ENCODE measurements at places on chromosomes 16 and 17. TPM values are rescaled to one million over a fixed set of nuclear protein-coding genes. Genes with fewer than 3 reads are reported as not detected.

Gene STH
- total RNA-seq, result not detected

Gene CASKIN2
- 38.4 TPM for total RNA-seq

Gene CCL8
- total RNA-seq, result not detected

Gene CIITA
- total RNA-seq, result 0.25 TPM

Gene HEATR9
- not detected for total RNA-seq

Gene CD68
- total RNA-seq, result 7.0 TPM

Gene GRIN2C
- total RNA-seq, result 2.2 TPM

DNA sequence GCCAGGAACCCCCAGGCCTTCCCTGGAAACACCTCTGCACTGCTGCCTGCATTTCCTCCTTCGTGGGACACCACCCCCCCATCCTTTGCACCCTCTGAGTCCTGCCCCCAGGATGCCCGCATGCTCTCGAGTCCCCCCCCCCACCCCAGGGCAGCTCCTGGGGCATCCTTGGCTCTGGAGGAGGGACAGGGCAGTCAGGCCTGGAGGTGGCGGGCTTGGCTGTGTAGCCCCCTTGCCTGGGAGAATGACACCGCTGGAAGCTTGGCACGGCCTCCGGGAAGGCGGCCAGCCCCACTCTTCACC is 98.9 kb upstream of the GSE1 start:
- no peak for DNase-seq
- H3K27me3 ChIP-seq, result no peaks in the 10 kb centered on the region
- H3K27ac ChIP-seq, result peak overlapping the region; percentile 81
- peak overlapping the region; percentile 50 for H3K4me3 ChIP-seq
- no peaks in the 10 kb centered on the region for H3K36me3 ChIP-seq

DNA sequence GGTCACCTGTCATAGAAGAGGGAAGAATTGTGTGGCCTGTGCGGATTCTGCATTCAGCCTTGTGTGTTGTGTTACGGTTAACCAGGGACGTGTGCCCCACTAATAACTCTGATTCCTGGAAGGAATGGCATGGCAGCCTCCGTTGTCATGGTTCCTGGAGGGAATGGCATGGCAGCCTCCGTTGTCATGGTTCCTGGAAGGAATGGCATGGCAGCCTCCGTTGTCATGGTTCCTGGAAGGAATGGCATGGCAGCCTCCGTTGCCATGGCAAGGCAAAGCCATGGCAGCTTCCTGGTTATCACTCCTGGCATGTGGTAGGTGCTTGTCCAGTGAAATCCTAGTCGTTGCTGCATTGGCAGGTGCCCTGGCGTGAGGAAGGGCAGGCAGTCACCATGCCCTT is 8.9 kb downstream of the SPG7 start:
- no peaks in the 10 kb centered on the region for H3K4me1 ChIP-seq
- H3K27ac ChIP-seq, result no peak overlapping the region
- peaks cover 73% of the 10 kb centered on the region for H3K36me3 ChIP-seq
- no peak for DNase-seq
- H3K27me3 ChIP-seq, result no peaks in the 10 kb centered on the region

GRCh38 chr16:74740795-74741304 is 33.8 kb downstream of the FA2H start:
- H3K4me1 ChIP-seq, result peaks cover 58% of the 10 kb centered on the region
- H3K27ac ChIP-seq, result peak overlapping the region; percentile 67
- H3K36me3 ChIP-seq, result no peaks in the 10 kb centered on the region
- peak overlapping the region; percentile 30 for H3K4me3 ChIP-seq
- H3K27me3 ChIP-seq, result no peaks in the 10 kb centered on the region
- peak; percentile 75 for DNase-seq

- no peak overlapping the region for H3K27ac ChIP-seq
- no peak for DNase-seq
- no peaks in the 10 kb centered on the region for H3K4me1 ChIP-seq
- H3K36me3 ChIP-seq, result no peaks in the 10 kb centered on the region
- H3K4me3 ChIP-seq, result no peak overlapping the region
Measured at GRCh38 chr17:15321556-15322251, 19.7 kb downstream of the TEKT3 start.

DNA sequence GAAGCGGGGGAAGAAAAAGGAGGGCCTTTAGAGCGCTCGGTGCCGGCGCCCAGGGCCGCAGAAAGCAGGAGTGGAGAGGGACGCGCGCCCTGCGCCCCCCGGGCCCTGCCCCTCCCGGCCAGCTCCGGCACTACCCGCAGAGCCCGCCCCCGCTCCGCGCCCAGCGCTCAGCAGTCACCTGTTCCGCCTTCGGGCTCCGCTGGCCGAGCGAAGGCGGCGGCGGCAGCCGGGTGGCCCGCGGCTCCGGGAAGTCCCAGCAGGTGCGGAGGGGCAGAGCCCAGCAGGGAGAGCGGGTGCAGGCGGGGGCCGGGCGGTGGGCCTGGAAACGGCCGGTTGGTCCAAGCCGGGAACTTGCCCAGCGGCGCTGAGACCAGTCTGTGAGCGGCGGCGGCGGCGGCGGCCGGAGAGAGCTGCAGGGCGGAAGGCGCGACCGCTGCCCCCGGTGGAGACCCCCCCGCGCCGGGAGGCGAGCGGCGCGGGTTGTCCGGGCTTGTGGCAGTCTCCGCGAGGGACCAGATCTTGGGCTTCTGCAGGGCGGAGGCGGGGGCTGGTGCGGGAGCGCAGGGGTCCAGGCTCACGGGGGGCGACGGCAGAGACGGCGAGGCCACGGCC is 2.2 kb downstream of the IRX3 start:
- no peak for DNase-seq
- no peaks in the 10 kb centered on the region for H3K27me3 ChIP-seq
- H3K4me3 ChIP-seq, result no peak overlapping the region
- H3K36me3 ChIP-seq, result no peaks in the 10 kb centered on the region
- H3K27ac ChIP-seq, result no peak overlapping the region
- H3K4me1 ChIP-seq, result peaks cover 7% of the 10 kb centered on the region

DNA sequence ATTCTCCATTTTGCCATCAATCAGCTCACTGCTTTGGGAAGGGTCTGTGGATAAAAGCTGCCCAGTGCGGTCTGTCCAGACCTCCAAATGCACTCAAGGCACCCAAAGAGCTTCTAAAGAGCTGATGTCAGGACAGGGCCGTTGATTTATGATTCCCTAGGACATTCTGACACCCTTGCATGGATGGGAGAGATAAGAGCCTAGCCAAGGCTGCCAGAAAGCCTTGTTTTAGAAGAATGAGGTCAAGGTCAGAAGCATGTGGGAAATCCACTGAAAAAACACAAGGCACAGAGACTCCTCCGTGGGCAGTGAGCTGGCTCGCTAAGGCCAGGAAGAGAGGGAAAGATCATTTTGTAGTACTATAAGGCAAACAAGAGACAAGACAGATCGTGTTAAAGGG is 214.0 kb downstream of the CDH11 start:
- no peaks in the 10 kb centered on the region for H3K4me1 ChIP-seq
- no peak overlapping the region for H3K4me3 ChIP-seq
- H3K36me3 ChIP-seq, result no peaks in the 10 kb centered on the region
- H3K27me3 ChIP-seq, result no peaks in the 10 kb centered on the region

DNA sequence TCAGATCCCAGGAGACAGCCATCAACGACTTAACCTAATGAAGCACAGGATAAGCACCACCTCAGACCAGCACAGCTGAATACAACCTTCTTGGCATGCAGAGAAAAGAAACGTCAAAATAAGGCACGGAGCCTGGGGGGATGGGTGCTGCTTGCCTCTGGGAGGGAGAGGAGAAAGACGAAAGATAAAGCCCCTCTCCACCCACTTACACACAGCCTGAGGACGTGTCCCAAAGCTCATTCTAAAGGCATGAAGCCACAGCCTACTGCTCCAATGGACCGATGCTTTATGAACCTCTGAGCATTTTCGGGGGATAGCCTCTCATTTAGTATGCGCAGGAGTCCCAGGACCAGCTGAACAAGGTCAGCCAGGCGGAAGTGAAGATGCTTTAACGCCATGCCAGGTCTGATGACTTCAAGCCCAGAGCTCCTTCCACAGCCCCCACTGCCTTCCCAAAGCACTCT is 31.1 kb downstream of the ST3GAL2 start:
- no peak for DNase-seq
- H3K4me3 ChIP-seq, result no peak overlapping the region
- H3K27me3 ChIP-seq, result no peaks in the 10 kb centered on the region
- H3K36me3 ChIP-seq, result no peaks in the 10 kb centered on the region

- DNase-seq, result no peak
- H3K4me3 ChIP-seq, result no peak overlapping the region
- H3K4me1 ChIP-seq, result peaks cover 8% of the 10 kb centered on the region
- H3K27me3 ChIP-seq, result no peaks in the 10 kb centered on the region
- no peaks in the 10 kb centered on the region for H3K36me3 ChIP-seq
Measured at GRCh38 chr17:79979816-79980215, 55.9 kb downstream of the TBC1D16 start.

GRCh38 chr17:35898283-35899070 is 18.3 kb upstream of the CCL5 start:
- H3K27ac ChIP-seq, result no peak overlapping the region
- no peaks in the 10 kb centered on the region for H3K4me1 ChIP-seq
- no peak overlapping the region for H3K4me3 ChIP-seq
- no peaks in the 10 kb centered on the region for H3K27me3 ChIP-seq

DNA sequence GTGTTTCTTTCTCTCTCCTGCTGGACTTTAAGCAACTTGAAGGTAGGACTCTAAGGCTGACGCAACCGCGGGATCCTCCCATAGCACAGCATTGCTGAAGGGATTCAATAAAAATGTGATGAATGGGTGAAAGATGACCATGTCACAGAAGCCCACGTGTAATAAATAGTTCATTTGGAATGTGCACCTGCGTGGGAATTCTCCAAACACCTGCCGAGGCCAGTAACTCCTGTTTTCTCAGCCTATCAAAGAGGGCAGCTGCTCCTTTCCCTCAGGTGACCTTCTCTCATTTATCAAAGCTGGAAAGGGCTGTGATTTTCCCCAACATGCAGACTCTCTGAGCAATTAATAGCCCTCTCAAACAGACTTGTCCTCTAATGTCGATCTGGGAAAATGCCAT is 235.7 kb downstream of the STX8 start:
- no peak overlapping the region for H3K4me3 ChIP-seq
- no peaks in the 10 kb centered on the region for H3K27me3 ChIP-seq
- no peaks in the 10 kb centered on the region for H3K36me3 ChIP-seq
- DNase-seq, result no peak
- H3K27ac ChIP-seq, result no peak overlapping the region
- H3K4me1 ChIP-seq, result peaks cover 2% of the 10 kb centered on the region

GRCh38 chr16:81283044-81283443 is 31.7 kb upstream of the GAN start:
- H3K36me3 ChIP-seq, result no peaks in the 10 kb centered on the region
- no peak for DNase-seq
- H3K27me3 ChIP-seq, result no peaks in the 10 kb centered on the region
- H3K4me3 ChIP-seq, result no peak overlapping the region
- H3K27ac ChIP-seq, result no peak overlapping the region

DNA sequence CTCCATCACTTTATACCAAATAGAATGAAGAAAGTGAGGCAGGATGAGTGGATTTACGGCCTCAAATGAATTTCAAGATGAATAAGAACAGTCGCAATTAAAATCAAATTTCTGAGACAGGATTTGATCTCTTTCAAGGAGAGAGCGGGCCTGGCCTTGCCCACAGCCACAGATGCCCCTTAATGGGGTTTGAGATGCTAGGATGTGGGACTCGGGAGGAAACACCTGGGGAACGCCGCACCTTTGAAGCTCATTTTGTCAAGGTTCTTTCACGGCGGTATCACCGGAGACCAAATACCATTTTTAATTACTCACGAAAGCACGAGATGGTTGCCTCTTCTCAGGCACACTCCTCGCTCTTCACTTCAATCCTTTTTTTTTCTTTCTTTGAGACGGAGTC is 178.1 kb upstream of the SDK2 start:
- peaks cover 6% of the 10 kb centered on the region for H3K4me1 ChIP-seq
- H3K4me3 ChIP-seq, result no peak overlapping the region
- no peak overlapping the region for H3K27ac ChIP-seq
- peaks cover 5% of the 10 kb centered on the region for H3K27me3 ChIP-seq
- no peak for DNase-seq

DNA sequence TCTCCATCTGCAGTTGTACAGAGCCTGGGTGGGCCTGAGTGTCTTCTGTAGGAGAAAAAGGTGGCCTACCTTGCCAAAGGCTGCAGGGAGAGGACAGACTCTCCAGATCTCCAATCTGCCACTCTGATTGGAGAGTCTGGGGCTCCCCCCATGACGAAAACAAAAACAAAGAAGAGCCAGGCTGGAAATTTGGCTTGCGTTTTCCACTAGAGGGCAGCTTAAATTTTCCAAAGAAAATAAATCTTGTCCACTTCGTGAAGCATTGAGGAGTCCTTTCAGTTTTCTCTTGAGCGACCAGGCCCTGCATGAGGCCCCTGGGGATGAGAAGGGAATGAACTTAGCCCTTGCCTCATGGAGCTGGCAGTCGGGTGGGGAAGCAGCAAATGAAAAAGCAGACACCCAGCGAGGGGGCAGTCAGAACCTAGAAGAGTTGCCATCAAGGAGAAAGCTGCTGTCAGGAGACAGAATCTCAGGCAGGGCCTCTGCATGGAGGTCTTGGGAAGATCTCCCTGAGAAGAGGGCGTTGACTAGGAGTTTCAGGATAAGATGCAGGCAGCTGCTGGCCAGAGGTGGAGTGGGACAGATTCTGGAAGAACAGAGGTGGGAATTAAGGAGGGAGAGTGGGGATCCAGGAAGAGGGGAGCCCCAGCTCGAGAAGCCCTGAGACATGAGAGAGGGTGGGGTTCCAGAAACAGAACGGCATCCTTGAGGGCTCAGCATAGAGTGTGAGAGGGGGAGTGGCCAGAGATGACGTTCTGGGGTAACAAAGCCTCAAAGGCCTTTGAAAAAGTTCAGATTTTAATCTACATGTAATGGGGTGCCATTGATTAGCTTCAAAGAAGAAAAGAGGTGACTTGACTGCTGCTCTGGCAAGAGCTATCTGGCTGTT is 8.4 kb upstream of the SHCBP1 start:
- no peaks in the 10 kb centered on the region for H3K36me3 ChIP-seq
- peaks cover 7% of the 10 kb centered on the region for H3K4me1 ChIP-seq
- DNase-seq, result peak; percentile 59
- H3K4me3 ChIP-seq, result no peak overlapping the region
- H3K27ac ChIP-seq, result peak overlapping the region; percentile 28

GRCh38 chr17:21072745-21073197 is 30.0 kb upstream of the USP22 start:
- no peaks in the 10 kb centered on the region for H3K4me1 ChIP-seq
- no peak overlapping the region for H3K27ac ChIP-seq
- no peak for DNase-seq
